Tongue (tissue), 3 donors: ENCODE measurements at places on chromosomes 7 and 10.

DNA sequence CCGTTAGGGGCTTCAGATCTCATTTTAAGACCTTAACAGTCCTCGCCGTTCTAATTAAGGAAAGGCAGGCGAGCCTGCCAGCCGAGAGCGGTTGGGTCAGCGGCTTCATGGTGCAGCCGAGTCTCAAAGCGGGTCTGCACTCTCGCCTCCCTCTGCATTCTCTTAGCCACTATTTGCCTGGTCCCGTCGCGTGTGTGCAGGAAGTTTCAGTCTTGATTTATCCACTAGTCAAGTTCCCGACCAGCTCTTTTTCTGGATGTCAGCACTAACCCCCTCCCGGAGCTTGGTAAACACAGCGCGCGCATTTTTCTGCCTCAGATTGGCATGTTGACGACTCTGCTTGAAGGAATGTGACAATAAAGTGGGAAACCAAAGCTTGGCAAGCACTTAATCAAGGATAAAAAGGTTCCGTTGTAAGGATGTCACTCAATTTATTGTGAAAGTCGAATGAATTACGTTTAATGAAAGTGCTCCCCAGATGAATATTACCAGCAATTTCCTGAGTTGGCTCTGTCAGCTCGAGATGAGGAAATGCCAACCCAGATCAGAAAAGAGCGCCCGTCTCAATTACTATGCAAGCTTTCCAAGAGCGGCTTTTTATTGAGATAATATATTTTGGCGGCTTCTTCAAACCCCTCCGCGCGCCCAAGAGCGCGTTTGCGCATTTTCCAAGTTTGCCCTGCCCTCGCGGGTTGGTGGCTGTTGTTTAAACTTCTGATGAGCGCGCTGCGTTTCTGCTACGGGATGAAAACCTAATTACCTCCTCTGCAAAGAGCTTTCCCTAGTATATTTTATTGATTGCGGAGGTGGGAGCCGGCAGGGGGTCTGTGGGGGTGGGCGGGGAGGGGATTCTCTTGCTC, 7.9 kb downstream of the NXPH1 start:
- no peak for DNase-seq

- no peak for DNase-seq
These were observed 132.1 kb downstream of the PLCE1 start for GRCh38 chr10:94125856-94126255.

DNA sequence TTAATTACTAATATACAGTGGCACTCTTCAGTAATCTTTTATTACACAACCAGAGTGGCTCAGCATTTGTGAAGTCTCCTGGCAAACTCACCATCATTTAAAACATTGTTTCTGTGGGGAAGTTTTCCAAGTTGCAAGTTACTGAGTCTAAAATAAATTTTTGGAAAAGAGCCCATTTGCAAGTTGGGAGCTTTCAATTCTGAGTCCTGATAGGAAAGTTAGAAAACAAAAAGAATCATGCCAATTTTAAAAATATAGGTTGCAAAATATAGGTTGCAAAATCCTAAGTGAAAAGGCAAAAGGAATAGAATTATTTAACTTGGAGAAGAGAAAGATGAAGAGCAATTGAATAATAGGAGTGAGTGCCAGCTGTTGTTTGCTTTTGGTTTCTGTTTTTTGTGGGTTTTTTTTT, 378.8 kb upstream of the C7orf33 start:
- DNase-seq = peak; percentile 14

DNA sequence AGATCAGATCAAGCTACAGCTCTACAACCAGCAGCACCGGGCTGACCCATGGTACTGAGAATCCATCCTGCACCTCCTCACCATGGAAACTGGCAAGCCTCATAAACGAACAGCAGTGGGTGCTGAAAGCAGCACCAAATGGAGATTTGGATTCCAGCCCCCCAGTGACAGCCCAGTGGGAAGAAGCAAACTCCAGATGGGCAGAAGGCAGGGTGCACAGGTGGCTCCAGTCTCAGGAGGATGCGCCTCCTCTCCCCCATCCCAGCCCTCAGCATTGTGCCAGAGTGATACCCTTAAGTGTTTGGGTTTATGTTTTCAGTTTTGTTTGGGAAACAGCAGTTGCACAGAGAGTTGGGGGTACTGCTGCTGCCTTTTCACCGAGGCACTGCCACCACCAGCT, 20.6 kb upstream of the SMO start:
- DNase-seq = no peak

DNA sequence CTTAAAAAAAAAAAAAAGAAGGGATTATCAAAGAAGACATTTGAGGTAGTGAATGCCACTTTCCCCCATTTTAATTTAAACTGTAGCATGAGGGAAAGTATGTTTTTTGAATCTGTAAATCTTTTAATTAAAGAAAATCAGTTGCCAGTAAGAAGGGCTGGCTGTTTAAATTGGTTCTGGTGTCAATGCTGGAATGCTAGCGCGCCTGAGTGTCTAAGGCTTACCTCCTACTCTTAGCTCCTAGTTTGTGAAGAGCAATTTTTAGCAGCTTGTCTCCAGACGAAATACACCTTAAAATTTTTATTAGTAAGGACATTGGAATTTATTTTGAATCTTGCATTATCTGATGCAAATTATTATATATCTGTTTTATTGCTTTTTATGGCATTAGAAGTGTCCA, 54.1 kb downstream of the UBE3C start:
- DNase-seq = no peak

GRCh38 chr7:150946421-150947240, 31.5 kb downstream of the KCNH2 start:
- no peak for DNase-seq

GRCh38 chr7:45219801-45220435, 62.3 kb downstream of the RAMP3 start:
- no peak for DNase-seq

- no peak for DNase-seq
These were observed 171.3 kb upstream of the BMPER start for GRCh38 chr7:33733870-33734650.

- DNase-seq = peak; percentile 85
These were observed 81.9 kb upstream of the CALN1 start for GRCh38 chr7:72493850-72494661.

- no peak for DNase-seq
These were observed 91.6 kb upstream of the KMT2E start for GRCh38 chr7:104922182-104923009.

- DNase-seq = peak; percentile 19
These were observed 48.5 kb downstream of the HERPUD2 start for GRCh38 chr7:35646289-35647023.

DNA sequence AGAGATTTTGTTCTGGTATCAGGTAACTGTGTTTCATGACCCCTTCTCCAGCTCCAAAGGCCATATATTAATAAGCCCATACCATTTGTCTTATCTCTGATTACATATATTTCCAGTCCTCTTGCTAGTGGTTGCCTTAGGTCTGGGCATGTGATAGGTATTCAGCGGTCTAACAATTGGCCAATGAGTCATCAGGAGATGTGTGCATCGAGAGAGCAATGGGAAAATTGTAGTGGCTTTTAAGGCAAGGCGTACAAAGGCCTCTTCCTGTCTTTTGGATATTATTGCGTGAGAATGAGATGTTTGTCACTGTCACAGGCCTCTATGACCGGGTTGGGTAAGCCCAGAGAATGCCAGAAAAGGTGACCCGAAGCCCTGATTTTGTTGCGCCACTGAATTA, 38.6 kb upstream of the SFRP5 start:
- no peak for DNase-seq

GRCh38 chr7:157932498-157933218, 595.9 kb downstream of the DNAJB6 start:
- DNase-seq = peak; percentile 13

DNA sequence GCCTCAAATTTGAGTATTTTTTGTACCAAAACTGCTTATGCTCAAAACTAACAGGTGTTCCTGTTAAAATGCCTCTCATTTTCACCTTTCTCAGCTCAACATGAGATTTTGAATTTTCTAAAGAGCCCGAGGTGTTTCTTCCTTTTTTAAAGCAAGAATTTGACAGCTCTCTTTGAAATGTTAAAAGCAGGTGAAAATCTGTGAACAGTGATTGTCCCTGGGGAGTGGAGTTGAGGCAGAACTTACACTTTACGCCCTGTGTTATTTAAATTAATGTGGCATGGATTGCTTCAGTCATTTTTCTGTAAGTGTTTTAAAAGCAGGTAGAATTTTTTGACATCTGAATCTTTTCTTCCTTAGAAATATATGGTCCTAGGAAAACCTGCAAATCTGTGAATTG, 9.2 kb upstream of the GPR15LG start:
- DNase-seq = no peak

DNA sequence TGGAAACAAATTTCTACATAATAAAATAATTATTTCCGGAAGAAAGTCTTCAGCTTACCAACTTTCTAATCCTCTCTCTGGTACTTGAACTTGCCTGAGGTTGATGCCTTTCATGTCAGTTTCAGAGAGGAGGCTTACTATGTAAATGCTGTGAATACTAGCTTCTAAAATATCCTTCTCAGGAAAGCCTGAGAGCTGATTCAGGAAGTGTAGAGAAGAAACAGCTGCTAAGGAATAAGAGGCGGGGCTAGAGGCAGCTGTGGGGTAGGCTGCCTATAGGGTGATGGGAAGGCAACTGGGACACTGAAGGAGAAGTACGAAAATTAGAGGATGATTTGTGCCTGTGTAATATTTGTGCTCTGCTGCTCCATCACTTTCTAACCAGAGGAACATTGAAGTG, 69.3 kb downstream of the AVL9 start:
- peak; percentile 74 for DNase-seq

DNA sequence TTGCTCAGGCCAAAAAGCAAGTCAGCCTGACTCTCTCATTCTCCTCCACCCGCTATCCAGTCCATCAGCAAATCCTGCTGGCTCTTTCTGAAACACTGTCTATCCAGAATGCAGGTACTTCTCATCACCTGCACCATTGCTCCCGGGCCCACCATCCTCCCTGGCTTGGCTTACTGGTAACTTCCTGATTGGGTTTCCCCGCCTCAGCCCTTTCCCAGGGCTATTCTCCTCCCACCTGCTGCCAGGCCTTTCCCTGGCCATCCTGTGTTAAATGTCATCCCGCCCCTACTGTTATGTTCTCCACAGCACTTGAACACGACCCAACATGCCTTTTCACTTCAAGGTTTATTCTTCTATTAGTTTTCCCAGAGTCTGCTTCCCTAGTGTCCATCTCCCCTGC, 124.0 kb downstream of the CNNM2 start:
- DNase-seq = no peak

DNA sequence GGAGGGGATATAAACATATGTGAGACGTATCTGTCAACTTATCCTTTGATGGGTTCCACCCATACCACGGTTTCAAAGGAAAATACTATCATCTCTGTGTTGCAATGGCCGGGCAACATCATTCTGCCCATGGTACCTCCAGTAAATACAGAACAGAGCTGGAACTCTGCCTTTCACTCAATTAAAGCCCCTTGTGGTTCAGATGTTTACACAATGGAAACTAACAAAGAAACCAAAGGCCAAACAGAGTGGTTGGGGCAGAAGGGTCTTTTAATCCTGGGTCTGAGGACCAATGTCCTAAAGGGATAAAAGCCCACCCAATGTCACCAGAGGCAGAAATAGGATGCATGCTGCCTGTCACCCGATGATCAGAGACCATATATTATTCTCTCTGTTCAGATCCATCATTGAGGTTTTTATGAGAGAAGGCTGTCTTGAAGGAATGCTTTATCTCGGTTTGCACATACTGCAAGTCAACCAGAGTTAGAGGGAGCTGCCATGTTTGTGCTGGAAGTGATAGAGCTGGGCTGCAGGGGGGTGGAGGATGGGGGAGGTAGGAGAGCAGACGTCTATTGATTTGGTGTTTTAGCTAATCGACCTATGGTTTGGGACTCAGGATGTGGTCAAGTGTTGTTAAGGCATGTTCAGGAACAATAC, 105.4 kb upstream of the FRMD4A start:
- no peak for DNase-seq

GRCh38 chr7:87608431-87608830, 7.7 kb upstream of the ABCB1 start:
- DNase-seq = no peak

DNA sequence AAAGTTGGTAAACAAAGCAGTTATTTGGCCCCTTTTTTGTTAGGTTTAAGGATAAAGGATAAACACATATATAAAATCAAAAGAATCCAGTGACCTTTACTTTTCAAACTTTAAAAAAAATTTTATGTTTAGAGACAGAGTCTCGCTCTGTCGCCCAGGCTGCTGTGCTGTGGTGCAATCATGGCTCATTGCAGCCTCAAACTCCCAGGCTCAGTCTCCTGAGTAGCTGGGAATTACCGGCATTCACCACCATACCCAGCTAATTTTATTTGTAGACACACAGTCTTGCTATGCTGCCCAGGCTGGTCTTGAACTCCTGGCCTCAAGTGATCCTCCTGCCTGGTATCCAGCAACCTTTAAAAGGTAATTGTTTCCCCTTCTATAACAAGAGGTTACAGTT, 31.3 kb downstream of the GNA12 start:
- DNase-seq = no peak

GRCh38 chr7:30598121-30598876, 3.6 kb downstream of the GARS1 start:
- no peak for DNase-seq

GRCh38 chr10:33390046-33390445, 55.6 kb upstream of the NRP1 start:
- no peak for DNase-seq

DNA sequence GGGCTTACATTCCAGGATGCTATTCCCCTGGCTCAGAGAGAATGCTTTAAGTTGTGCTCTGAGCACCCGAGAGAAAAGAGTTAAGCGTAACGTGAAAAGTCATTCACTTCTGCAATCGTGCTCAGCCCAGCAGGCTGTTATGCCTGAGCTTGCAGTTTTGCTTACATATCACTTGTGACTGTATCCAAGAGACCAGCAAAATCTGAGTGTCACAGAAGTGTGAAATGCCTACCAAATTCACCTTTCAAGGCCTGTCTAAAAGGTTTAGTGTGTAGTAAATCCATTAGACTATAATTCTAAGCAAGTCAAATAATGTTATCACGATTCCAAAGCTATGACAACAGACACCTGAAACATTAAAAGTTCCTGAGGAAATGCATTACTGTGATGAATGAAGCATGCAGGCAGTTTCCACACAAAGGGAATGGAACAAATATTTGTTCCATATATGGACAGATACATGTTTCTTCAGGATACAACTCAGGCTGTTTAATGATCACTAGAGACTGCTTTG, 20.1 kb downstream of the ITGB1 start:
- DNase-seq = peak; percentile 67

GRCh38 chr7:1725199-1725690, 55.2 kb downstream of the ELFN1 start:
- peak; percentile 97 for DNase-seq

- DNase-seq = no peak
These were observed 99.5 kb downstream of the CYTH3 start for GRCh38 chr7:6172910-6173295.

- DNase-seq = no peak
These were observed 72.9 kb upstream of the NAMPT start for GRCh38 chr7:106357675-106358074.

DNA sequence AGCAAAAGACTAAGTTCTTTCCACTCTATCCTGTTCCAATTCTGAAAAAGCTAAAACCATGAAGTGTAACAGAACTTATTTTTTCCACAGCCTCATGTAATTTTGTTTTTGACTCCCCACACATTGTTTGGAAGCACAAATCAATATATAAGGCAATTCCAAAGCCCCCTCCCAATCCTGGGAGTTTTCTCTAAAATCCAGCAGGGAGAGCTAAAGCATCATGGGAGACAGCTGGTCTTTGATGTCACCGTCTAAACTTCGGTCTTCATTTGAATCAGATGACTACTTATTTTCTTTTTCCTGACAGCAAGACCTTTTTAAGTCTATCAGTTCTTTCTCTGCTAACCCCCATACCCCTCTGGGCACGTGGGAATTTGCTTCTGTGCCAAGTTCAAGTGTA, 33.3 kb upstream of the PON1 start:
- DNase-seq = no peak
